Stimulated activated CD8-positive, alpha-beta memory T cell treated with anti-CD3 and anti-CD28 coated beads, Interleukin-12 subunit alpha, Interleukin-12 subunit beta, amount 100 ng/mL, for 1 hour (primary cell): ENCODE measurements at places on chromosomes 6 and 20.

DNA sequence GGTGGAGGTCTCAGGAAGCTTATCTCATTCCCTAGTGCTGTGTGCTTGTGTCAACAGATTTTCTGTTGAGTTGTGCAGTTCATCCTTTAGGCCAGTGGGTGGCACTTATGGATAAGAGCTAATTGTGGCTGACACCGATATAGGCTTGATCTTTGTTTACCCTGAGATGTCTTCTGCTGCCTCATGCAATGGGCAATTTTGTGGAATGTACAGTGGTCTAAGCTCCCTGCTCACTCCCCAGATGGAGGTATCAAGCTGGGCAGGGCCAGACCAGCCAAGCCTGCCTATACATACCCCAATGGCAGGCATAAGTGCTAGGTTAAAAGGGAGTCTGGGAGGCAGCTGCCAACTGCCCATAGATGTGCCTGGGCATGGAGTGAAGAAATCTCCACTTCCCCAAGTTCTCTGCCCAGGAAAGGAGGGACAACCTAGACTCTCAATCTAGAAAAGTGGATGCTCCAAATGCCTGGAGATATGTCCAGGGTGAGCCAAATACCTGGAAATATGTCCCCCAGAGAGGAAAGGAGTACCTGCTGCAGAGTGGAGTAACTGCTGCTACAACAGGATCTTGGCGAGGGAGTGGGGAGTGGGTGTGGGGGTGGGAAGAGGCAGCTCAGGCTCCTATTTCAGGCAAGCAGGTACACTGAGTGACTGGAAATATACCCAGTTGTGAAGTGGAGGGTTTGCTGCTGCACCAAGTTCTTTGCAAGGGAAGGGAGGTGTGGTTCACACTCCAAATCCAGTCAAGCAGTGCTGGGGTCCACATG is 53.2 kb upstream of the ARG1 start:
- DNase-seq: no peak

- DNase-seq: no peak
Measured at GRCh38 chr6:107717781-107718180, 106.3 kb downstream of the SCML4 start.

DNA sequence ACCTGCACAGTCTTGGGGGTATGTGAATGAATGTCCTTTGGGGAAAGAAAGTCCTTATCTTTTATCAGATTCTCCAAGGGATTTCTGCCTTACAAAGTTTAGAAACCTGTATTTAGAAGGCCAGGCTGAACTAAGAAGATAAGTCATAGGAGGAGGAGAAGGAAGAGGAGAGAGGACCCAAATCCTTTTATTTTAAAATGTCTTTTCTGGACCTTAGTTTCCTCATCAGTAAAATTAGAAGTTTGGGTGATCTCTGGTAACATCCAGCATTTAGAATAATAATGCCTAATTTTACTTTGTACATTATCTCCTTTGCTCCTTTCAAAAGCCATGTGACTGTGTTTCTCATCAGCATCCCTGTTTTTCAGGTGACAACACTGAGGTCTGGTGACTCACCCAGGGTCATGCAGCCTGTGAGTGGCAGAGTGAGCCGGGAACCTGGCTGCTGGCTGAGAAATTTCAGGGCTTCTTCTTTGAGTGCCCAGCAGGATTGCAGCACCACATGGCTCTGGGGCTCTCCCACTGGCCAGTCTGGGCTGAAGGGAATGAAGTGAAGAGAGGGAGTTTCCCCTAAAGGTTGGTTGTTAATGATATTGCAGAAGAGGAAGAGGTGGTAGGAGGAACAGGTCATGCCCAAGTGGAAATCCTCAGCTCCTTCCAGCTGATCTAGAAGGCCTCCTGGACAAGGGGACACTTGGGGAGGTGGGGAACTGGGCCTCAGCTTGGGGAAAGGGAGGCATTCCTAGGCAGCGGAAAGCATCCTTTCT is 34.0 kb downstream of the VEGFA start:
- DNase-seq: no peak

GRCh38 chr20:1177680-1178079 is 7.1 kb downstream of the TMEM74B start:
- DNase-seq: no peak
